ENCODE measurements at places on chromosomes 6 and 20.

GRCh38 chr6:158076548-158076947, 91.5 kb downstream of the SERAC1 start:
- no peak for DNase-seq

- peak; percentile 37 for DNase-seq
Measured at GRCh38 chr6:149317644-149318571, at the start of gene TAB2. TSS of gene TAB2 (plus strand) at chr6:149317712. CDS start at chr6:149369998, 52,286 bp downstream.

DNA sequence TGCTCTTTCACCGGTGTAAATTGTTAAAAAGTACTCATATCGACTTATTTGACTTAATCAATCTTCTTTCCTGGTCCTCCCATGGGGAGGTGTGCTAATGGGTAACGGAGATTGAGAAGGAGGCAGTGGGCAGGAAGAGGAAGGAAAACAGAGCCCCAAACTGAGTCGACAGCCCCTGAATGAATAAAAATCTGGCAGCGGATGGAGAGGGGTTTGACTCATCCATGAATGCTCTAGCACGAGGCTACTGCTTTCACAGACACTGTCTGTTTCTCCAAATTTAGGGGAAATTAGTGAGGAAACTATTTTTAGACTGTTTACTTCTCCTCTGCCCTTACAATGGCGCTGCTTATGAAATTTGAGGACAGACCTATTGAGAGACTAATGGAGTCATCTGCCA, 142.2 kb upstream of the ATXN1 start:
- no peak for DNase-seq

- no peak for DNase-seq
Measured at GRCh38 chr6:109118871-109119354, 23.6 kb downstream of the CEP57L1 start.

GRCh38 chr6:130781557-130781956, 45.6 kb upstream of the SMLR1 start:
- no peak for DNase-seq

GRCh38 chr6:48541649-48542048, 430.7 kb upstream of the PTCHD4 start:
- no peak for DNase-seq

DNA sequence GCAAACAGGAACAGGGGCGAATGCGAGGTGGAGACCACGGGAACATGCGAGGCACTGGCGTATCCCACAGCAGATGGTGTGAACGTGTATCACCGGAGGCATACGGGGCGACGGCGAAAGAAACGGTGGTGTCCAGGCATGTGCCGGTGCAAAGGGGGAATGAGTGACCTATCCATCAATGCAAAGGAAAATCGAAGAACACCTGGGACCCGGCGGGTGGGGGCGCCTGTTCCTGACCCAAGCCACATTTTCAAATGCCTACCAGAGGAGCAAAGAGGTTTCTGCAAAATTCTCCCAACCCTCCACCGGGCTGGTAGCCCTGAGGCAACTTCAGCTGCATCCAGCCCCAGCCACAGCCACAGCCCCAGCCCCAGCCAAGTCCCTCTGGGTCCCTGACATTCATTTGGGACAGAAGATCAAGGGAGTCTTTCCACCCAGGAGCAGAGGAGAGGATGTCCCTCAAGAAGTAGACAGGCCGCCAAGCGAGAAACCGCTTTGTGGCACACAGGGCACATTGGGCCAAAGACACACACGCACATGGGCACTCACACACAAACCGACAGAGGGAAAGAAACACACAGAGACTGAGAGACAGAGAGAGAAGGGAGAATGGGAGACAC, 164.0 kb upstream of the ZNF337 start:
- DNase-seq = no peak

GRCh38 chr20:6485351-6485750, 282.1 kb upstream of the BMP2 start:
- DNase-seq = no peak

DNA sequence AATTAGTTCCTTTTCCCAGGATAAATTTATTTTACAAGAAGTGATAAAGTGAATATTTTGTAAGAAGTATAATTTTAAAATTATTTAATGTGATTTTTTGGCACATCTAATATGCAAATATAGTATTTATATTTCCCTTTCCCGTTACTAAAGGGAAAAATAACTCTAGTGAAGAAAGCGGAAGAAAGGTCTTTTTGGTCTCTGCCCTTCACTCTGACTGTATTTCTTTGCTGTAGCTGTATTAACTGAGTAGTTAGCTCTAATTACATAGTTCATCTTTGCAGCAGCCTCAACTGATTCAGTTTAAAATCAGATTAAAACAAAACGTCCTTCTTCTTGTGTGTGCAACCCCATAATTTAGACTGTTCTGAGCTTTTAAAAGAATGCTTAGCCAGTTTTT, 57.4 kb upstream of the RNF144B start:
- DNase-seq = no peak

- no peak for DNase-seq
Measured at GRCh38 chr6:73702444-73702843, 6.4 kb downstream of the CD109 start.

DNA sequence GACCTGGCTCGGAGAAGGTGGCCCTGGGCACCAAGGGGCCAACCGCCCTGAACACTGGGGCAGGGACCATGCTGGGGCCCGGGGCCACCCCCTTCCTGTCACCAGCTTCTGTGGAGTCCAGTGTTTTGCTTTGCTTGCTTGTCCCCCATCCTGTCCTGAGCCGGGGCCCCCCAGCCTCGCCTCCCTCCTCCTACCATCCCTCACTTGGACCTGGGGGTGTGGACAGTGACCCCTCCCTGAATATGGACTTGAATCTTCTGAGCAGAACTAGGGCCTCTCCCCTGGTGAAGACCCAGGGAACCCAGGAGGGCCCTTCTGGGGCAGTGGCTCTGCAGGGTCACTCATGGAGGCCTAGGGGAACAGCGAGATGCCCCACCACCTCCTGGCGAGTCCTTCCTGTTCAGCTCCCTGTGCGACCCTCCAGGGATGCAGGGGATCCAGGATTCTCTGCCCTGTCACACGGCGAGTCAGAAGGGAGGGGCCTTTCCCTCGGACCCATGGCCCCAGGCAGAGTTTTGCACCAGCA, 41.6 kb downstream of the VSTM2L start:
- DNase-seq = no peak

DNA sequence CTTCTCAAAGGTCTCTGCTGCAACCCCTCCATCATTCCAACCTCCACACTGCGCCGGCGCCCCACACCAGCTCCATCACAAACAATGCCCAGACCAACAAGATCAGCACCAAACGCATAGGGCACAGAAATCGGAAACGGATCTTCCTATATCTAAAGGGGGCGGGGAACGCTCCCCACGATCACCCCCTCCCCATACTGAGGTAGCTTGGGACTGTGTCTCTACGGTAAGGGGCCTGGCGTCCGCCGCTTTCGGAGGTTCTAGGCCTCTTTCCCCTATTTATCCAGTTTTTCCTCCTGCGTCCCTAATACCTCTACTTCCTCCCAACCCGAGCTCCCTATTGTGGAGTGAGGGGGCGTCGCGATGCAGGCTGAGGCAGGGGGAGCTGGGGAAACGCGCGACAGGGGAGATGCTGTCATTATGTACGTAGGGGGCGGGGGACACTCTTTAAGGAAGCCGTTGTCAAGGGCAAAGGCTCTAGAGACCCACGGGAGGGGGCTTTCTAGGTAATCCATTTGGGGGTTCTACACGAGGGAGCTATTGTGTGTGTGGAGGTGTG, 909 bp downstream of the DNAAF9 start:
- DNase-seq = no peak

GRCh38 chr6:56232436-56232835, 14.9 kb downstream of the COL21A1 start:
- DNase-seq = no peak

GRCh38 chr6:87824958-87825491, 123.0 kb upstream of the AKIRIN2 start:
- DNase-seq = no peak

DNA sequence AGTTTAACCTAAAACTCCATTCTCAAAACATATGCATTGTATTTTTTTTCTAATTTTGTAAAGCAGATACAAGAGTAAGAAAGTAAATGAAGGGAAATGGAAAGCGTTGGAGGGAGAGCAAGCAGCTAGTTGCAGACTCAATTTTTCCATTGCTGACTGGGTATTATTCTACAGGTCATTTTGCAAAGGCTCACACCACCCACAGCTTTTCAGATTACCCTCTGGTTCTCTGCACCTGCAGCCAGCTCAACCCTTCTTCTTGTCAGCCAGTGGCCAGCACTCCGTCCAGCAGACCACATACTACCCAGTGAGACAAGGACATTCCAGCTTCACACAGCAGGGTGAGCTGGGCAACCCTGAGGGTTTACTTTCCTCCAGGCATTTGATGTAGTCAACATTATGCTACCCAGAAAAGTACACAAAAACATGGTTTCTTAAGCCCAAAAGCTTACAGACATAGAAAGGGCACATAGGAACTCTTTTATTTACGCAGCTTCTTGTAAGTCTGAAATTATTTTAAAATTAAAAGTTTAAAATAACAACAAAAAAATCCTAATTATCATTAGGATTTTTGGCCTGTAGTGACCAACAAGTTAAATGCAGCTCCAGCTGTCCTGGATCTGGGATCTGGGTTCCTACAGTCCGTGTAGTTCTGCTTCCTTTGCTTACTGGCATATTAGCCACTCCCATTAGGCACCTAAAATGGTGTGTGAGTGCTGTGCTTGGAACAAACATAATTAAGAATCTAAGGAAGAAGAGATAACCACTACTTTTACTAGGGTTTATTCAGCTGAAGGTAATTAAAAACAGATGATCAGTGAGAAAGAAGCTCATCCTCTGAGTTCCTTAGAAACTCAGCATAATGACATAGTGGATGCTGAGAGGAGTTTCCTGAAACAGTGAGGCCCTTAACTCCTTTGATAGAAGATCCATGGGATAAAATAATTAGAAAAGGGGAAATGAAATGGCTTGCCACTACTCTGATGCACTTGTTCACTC, 185.3 kb downstream of the PKHD1 start:
- no peak for DNase-seq

Measured in amygdala (tissue), 56 donors.